Neuronal stem cell (in vitro differentiated cells): ENCODE measurements at places on chromosomes 1 and 21.

DNA sequence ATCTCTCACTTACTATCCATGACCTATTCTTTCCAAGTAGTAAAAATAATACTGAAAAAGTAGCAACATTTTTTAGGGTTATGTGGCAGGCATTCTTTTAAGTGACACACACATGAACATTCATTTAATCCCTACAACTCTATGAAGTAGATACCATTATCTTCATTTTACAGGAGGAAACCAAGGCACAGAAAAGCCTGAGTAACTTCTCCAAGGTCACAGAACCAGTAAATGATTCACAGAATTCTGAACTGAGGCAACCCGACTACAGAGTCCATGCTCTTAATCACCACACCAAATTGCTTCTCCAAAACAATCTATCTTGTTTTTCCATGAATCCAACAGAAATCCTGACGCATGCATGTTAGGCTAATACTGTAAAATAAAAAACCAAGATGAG, 17.5 kb downstream of the FUBP1 start:
- DNase-seq: no peak

DNA sequence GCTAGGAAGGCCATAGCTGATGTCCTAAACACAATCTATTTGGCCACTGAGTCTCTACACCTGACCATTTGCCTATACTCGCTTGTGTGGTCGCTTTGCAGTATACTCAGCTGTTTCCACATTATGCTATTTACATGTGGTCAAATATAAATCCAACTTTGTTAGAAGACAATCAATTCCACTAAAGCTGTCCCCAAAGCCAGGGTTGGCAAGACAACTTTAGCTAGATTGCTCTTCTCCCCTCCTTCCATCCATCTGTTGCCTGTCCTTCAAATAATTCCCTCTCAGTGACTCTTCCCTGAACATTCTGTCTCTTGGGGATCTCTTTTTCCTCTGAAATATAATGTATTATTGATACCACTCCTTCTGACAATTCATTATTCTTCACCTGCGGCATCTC, 30.1 kb downstream of the AVPR1B start:
- no peak for DNase-seq

GRCh38 chr1:109468903-109469302, 2.6 kb downstream of the SYPL2 start:
- DNase-seq: no peak

DNA sequence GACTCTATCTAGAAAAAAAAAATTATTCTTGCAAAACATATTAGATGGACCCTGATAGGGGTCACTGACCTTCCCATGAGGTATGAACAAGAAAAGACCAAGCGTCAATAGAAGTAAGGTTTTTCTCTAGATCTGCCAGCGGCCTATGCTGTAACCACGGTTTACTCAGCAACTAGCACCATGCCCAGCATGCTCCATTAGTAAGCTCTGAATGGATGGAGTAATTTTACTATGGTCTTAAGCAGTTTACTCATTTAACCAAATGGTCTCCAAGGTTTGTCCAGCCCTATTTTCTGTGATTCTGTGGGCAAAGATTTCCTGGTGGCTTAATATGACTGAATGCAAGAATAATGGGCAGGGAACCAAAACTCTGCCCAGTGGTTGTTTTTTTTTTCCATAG, 113.9 kb downstream of the ADSS2 start:
- no peak for DNase-seq

GRCh38 chr1:1604374-1605033, 4.6 kb upstream of the FNDC10 start:
- DNase-seq: no peak

- no peak for DNase-seq
These were observed 34.2 kb downstream of the L1TD1 start for GRCh38 chr1:62228883-62229187.

DNA sequence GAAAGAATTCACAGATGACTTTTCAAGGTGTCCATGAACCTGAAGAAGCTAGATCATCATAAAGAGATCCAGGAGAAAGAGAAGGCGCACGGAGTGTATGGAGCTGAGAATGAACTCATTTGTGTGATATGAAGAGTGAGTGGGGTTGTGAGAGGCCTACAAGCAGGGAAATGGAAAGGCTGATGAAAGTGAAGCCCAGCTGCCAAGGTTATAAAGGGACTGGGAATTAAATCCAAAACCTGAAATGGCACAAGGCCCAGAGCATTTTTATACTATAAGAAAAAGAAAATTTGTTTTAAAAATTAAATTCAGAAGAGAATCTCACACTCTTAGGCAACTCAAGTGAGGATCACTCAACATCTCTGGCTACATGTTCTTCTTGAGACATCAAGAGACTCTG, 43.4 kb downstream of the HSD3B1 start:
- no peak for DNase-seq

DNA sequence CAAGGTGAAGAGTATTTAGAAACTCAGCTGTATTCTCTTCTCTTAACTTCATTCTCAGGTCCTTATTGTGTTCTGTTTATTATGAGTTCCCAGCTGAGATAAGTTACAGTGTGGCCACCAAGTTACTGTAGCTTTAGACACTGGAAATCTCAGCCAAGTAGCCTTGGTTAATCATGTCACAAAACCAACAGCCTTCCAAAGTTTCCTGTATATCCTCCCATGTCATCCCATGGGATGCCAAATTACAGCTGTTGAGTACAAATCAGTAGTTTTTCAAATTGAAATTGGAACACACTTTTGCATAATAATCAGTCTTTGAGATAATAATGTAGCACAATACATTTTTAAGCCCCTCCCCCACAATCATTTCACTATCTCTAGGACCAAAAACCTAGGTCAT, 10.7 kb downstream of the ADAMTS5 start:
- no peak for DNase-seq

GRCh38 chr1:6545276-6546112, 8.8 kb downstream of the NOL9 start:
- no peak for DNase-seq

- DNase-seq: no peak
These were observed 83.6 kb upstream of the FOXD3 start for GRCh38 chr1:63238721-63239120.
